Muscle of leg (tissue), 16 donors: ENCODE measurements at places on chromosomes 6 and 20. TPM values are rescaled to one million over a fixed set of nuclear protein-coding genes. Genes with fewer than 3 reads are reported as not detected.
A peak's percentile ranks its signal among the peaks of the same experiment; 100 is the strongest.

DNA sequence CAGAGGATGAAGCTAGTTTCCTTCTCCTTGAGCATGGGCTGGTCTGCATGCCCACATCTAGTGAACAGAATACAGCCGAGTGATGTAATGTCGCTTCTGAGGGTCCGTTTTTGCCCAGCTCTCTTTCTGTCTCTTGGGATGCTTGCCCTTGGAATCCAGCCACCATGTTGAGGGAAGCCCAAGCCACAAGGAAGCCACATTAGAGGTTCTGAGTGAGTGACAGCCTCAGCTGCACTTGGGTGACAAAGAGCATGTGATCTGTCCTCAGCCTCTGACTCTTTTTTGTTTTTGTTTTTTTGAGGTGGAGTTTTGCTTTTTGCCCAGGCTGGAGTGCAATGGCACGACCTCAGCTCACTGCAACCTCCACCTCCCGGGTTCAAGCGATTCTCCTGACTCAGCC, 100.6 kb upstream of the SALL4 start:
- no peak for DNase-seq

Gene IP6K3
- 27.8 TPM for total RNA-seq

DNA sequence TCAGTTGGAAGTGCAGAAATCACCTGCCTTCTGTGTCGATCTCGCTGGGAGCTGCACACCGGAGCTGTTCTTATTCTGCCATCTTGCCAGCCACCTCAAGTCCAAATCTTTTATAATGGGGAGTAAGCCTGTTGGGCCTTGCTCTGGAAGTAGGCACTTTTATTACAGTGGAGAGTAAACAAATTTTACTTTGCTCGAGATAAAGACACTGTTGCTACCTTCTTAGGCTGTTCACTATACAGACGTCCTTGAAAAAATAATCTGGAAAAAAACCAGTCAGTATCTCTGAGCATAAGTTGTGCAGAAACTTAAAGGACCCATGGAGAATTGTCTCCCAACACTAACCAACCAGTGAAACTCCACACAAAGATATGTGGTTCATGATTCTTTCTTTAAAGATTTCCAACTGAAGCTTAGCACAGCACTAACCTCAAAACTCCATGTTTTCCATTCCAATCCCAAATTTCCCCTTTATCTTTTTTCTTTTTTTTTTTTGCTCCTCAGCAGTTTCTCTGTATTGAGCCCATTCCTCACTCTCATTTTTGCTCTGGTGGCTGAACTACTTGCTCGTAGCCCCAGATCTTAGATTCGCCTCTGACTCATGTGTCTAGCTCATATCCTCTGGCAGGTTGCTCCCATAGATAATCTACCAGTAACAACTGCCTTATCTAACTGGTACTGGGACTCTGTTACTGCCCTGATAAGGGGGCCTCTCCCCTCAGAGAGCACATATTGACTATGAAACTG, 34.3 kb upstream of the COL9A1 start:
- DNase-seq: no peak

- no peak for DNase-seq
Measured at GRCh38 chr6:147127587-147127986, 76.6 kb upstream of the STXBP5 start.

GRCh38 chr20:43857932-43858331, 56.7 kb upstream of the TOX2 start:
- DNase-seq: no peak

DNA sequence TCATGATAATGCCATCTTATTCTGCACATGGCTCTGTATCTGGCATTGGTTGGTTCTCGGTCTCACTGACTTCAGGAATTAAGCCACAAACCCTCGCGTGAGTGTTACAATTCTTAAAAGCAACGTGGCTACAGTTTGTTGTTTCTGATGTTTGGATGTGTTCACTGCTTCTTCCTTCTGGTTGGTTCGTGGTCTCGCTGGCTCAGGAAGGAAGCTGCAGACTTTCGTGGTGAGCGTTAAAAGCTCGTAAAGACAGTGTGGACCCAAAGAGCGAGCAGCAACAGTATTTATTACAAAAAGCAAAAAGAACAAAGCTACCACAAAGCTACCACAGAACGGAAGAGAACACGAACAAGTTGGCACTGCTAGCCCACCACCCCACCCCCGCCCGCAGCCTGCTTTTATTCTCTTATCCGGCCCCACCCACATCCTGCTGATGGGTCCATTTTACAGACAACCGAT, 51.1 kb downstream of the MYLIP start:
- DNase-seq: no peak

Gene MUC22
- not detected for total RNA-seq

DNA sequence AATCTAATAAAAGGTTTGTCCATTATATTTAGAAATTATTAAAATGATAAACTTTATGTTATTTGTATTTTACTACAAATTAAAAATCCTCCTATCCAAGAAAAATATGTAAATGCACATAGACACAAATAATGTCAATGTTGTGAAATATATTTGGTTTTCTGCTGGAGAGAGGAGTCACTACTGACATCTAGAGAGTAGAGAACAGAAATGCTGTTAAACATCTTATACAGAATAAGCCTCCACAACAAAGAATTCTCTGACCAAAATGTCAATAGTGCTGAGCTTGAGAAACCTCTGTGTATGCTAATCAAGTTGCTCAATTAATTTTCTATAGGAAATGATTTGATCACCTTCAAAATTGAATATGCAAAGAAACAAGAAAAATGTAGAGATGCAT, 12.4 kb downstream of the HTR1B start:
- no peak for DNase-seq

Gene CENPW
- 10.0 TPM for total RNA-seq

DNA sequence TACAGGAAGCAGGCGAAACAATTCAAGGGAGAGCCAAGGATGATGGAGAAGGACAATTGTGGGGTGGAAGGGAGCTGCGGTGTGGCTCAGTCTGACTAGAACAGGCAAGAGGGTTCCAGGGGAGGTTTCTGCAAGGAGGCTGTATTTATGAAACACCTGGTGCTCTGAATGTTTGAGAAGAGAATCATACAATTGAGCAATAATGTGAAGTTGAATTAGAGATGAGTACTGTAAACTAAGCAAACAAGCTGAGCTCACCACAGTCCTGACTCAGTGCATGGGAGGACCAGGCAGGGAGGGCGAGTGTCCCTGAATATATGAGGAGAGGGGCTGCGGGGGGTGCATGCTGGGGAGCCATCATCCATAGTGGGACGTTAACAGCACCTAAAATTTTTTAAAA, 279.7 kb downstream of the KIF16B start:
- DNase-seq: no peak

Gene CCN2
- total RNA-seq: 16.0 TPM

GRCh38 chr6:116982401-116982800, 105.4 kb downstream of the RFX6 start:
- no peak for DNase-seq

- peak; percentile 57 for DNase-seq
Measured at GRCh38 chr20:44615876-44616603, 33.7 kb downstream of the PKIG start.

DNA sequence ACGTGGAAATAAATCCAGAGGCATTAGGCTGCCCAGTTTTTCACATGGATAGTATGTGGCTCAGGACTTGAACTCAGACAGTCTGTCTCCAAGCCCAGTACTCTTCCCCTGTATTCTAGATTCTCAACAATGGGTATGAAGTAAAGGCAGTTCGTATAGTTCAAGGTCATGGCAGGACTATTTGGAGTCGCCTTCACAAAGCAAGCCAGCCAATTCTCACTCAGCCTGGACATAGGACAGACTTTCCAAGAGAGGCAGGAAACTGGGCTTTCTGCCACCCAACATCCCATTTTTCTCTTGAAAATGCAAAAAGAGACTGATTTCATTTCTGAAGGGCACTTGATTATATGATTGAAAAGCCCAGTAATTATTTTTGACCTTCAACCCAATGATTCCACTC, 111.0 kb downstream of the EDN1 start:
- DNase-seq: peak; percentile 44

Gene TMEM170B
- total RNA-seq: 3.9 TPM

Gene LHFPL5
- total RNA-seq: not detected

Gene LY6G5B
- total RNA-seq: 4.9 TPM

GRCh38 chr6:106692112-106692818, 62.9 kb downstream of the QRSL1 start:
- peak; percentile 62 for DNase-seq

Gene PI16
- 65.7 TPM for total RNA-seq

- DNase-seq: peak; percentile 96
Measured at GRCh38 chr6:150667977-150668716, 68.5 kb downstream of the PLEKHG1 start.

DNA sequence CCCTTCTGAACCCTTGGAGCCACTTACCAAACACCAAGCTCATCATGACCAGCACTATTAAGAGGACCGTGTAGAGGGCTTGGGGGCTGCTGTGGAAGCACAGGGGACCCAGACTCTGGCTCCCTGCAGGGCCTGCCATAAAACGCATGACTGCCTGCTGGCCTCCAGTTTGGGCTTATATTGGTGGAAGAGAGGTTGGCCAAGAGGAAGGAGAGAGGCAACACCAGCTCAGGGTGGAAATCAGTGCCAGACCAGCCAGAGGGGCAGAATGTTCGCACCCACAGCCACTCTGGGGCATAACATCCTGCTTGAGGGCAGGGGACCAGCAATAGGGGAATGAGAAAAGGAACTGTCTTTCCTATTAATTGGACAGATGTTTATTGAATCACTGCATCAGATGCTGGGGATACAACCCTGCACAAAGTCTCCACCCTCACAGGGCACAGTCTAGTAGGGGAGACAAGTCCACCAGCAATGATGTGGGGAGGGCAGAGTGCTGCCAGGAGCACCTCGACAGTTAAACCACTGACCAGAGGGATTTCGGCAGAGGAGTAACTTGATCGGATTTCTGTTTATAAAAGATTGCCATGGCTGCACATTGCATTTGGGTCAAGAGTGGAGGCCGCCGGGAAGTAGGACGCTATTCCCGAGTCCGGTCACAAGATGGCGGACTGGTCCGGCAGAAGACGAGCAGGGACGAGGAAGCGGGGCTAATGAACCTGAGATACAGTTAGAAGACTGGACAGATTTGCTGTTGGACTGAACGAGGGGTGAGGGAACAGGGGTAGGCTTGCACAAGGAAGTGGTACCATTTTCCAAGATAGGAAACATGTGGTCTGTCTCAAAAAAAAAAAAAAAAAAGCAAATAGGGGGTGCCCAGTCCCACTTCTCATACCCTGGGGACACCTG, at the start of gene LY6G5C:
LY6G5C (minus strand) TSS at position 842 of the 909 bp plus-strand sequence; CDS start at position 148, 694 bp downstream.
- DNase-seq: peak; percentile 93

Gene TAGAP
- total RNA-seq: 0.66 TPM

DNA sequence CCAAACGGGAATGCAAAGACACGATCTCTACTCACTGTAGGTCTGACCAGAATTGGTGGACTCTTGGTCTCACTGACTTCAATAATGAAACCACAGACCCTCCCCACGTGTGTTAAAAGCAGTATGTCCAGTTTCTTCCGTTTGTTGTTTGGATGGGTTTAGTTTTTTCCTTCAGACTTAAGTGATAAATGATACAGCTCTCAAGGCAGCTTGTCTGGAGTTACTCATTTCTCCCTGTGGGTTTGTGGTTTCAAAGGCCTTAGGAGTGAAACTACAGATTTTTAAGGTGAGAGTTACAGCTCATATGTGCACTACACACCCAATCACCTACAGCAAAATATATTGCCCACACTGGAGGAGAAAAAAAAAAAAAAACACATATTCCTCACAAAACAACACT, 86.7 kb upstream of the STMND1 start:
- no peak for DNase-seq

GRCh38 chr6:9521152-9521530, 893.7 kb downstream of the TFAP2A start:
- DNase-seq: no peak
